ENCODE measurements at places on chromosomes 11 and 22. TPM values are rescaled to one million over a fixed set of nuclear protein-coding genes. Genes with fewer than 3 reads are reported as not detected.
A peak's percentile ranks its signal among the peaks of the same experiment; 100 is the strongest.

- no peak for DNase-seq
These were observed 41.4 kb downstream of the PPFIBP2 start for GRCh38 chr11:7555052-7555699.

DNA sequence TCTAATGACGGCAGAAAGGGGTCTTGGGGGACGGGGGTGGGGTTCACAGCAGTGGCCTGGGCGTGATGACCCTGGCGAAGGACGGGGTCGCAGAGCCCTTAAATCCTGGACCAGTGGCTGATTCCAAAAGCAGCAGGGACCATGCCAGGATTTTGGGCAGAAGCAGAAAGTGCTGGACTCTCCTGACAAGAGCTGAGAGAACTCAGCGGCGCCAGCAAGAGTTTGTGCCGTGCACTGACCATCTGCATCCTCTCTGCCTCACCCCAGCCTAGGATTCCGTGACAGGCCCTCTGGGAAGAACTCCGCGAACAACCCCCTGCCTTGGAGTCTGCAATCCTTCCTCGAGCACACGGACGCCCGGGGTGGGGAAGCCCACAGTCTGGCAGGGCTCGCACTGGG is 644 bp upstream of the NDUFV1 start:
- no peak for DNase-seq

- peak; percentile 79 for DNase-seq
These were observed 13.5 kb downstream of the ADORA2A start for GRCh38 chr22:24440718-24441405.

DNA sequence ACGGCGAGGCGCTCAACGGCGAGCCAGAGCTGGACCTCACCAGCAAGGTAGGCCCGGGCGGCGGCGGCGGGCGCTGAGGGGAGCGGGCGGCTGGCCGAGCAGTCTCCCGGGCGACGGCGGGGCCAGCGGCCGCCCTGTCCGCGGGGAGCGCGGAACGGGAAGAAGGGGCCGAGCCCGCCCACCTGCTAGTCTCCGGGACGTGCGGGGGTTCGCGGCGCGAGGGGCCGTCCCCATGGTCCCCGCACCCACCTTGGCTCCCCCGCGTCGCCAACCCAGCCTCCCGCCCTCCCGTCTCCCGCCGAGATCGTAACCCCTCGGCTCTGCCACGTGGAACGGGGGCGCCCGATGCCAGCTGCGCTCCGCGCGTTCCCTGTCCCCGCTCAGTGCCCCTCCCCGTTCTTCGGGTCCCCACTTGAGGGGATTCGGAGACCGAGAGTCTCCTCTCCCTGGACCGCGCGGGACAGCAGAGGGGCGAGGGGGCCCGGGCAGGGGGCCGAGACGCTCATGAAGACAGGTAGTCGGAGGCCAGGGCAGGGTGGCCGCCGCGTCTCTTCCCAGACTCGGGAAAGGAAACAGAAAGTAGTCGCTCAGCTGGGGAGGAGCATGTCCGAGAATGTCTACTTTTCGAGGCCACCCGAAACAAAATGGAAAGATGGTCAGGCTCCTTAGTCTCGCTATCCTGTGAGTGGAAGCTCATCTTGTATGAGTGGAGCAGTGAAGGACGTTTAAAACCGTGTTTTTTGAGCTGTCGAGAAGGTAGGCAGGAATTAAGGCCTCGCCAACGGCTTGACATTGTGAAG is 557 bp downstream of the GTPBP1 start:
- peak; percentile 89 for DNase-seq

GRCh38 chr11:12799334-12799835 is 125.2 kb downstream of the TEAD1 start:
- DNase-seq = no peak

DNA sequence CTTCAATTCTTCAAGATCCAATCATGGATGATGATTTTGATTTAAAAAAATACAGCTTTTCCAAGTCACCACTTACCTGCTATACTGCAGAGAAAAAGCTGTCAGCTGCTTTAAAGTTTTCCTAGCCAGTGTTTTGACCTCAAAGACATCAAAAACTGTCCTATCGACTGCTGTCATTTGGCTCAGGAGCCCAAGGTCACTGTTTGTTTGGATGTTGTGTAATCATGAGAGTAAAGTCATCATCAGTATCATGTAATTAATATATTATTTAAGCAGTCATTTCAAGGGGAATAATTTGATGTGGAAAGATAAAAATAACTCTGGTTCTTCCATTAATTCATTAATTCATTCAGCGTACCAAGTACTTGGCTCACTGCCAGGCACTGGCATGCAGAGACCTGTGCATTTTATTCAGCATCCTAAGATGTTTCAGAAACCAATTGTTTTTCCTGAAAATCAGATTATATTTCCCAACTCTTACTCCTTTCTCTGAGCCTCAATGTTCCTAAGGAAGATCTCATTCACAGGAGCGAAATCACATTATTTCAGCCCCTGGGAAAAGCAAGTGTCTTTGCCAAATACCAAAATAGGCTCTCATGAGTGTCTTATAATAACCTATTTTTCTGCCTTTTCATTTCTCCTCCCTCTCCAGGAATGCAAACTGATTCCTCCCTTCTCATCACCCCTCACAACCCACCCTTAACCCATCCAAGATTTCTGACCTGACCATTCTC is 59.9 kb downstream of the SLC1A2 start:
- DNase-seq = no peak

DNA sequence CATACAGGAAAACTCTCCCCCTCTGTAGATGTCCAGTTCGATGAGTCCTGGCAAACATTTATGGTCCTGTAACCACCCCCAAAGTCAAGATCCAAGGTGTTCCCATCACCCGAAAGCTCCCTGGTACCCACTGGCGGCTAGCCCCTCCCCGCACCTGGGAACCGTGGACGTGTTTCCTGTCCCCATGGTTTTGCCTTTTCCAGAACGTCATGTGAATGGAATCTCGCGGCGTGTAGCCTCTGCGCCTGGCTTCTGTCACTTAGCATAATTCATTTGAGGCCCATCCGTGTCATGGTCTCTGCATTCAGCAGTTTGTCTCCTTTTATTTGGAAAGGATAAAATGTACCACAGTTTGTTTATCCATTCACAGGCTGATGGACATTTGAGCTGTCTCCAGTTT is 106.3 kb downstream of the KCNQ1 start:
- DNase-seq = no peak

DNA sequence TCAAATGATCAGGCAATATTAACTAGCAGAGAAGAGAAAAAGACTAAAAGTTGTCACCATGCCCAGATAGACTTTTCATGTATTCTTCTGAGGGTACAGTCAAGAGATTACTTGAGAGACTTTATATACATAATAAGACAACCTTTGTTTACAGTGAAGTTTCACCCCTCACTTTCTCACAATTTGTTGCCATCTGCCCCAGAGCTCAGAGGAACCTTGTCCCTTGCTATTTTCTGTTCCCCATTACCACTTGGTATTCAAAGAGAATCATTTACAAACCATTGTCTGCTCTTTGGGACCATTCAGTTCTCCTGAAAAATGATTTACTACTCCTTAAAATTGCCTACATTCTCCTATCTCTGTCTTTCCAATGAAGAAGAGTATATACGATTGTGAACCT is 544.6 kb downstream of the CNTN5 start:
- DNase-seq = no peak

DNA sequence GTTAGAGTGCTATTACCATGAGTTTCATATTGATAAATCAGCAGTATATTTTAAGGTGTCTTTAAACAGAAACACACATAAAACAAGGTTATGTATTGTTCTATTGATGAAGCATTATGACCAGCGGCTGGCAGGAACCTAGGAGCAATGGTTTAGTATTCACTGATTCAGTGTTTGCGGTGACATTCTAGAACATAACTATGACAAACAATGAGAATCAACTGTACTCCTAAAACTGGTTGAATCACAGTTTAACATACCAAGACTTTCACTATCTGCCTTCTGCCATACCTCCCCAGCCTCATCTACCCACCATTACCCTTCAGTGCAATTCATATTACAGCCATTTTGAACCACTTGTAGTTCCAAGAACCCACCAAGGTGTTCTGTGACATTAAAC is 8.8 kb downstream of the HOATZ start:
- DNase-seq = no peak

DNA sequence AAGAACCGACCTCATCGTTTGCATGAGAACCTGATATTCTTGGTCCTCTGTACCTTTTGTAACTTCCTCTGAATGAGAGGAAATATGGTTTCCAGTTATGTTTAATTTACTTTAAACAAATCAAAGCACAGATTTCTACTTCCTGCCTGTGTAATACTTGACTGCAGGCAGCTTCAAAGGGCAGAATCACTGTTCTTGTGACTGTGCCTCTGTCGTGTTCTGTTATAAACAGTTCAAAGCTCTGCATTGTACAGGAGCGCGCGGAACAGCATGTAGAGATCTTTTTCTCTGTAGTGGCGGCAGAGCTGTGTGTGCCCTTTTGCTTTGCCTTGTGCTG is 73.2 kb upstream of the CLDN5 start:
- DNase-seq = no peak

DNA sequence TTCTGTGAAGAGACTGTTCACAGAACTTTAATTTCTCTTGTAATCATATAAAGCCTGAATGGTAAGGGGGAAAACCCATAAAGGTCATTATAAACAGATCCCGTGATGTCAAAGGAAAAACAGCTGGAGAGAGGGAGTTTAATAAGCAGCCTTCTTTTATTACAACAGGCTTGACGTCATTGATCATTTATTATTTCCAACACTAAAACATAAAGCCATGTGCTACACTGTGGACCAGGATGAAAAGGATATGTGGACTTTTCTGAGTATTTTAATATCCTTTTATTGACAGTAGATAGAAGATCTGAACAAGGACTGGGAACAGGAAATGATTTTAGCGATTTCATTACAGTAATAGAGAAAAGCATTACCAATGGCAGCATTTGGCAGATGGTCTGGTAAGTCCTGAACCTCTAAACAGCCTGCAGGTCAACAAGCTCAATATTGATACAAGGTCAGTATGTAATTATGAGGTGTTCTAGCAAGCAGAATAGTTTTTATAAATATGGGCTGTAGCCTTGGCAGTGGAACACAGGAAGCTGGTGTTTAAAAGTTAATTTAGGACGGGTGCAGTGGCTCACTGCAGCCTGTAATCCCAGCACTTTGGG is 25.1 kb upstream of the TPH1 start:
- no peak for DNase-seq

Gene CATSPERZ
- 0.29 TPM for total RNA-seq

Gene PAMR1
- total RNA-seq = 60.7 TPM

Gene MUC15
- total RNA-seq = not detected

Gene FGF4
- not detected for total RNA-seq

Gene SREBF2
- total RNA-seq = 80.3 TPM

Gene GUCY1A2
- under 0.01 TPM for total RNA-seq

Gene CNTF
- total RNA-seq = 1.8 TPM

Data from osteoblast (primary cell).